ENCODE measurements at places on chromosomes 5 and 9. TPM values are rescaled to one million over a fixed set of nuclear protein-coding genes. Genes with fewer than 3 reads are reported as not detected.
A peak's percentile ranks its signal among the peaks of the same experiment; 100 is the strongest.

Gene SLC25A46
- total RNA-seq, result 39.0 TPM

Gene AGXT2
- total RNA-seq, result not detected

Gene INSYN2B
- 0.10 TPM for total RNA-seq

Gene NR3C1
- 98.0 TPM for total RNA-seq

Gene OGN
- total RNA-seq, result 41.2 TPM

Gene HAPLN1
- total RNA-seq, result 0.05 TPM

Gene CATSPER3
- 0.85 TPM for total RNA-seq

Gene PAM
- 237 TPM for total RNA-seq

Gene ROPN1L
- 9.5 TPM for total RNA-seq

DNA sequence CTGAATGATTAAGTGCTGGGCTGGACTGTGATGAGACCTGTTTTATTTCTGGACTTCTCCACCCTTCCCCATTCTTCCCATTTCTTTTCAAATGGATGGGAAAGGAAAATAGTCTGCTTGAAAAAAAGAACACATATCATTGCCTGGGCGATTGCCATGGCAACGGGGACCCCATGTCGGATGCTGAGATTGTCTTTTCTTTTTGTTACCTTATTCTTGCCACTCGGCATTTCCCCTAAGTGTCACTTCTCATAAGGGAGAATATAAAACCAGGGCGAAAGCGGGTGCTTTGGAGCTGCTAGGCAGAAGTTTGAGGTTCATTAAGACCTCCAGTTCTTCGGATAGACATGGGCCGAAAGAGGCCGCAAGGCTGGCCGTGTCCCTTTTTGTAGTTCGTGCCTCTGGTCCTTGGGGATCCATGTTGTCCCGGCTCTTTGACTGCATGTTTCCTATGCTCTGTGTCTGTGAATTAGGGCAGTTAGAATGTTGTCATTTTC is 763 bp downstream of the FGD3 start:
- peak overlapping the region; percentile 42 for H3K4me3 ChIP-seq
- peaks cover 35% of the 10 kb centered on the region for H3K27me3 ChIP-seq
- H3K4me1 ChIP-seq, result peaks cover 18% of the 10 kb centered on the region
- no peak for DNase-seq
- no peak overlapping the region for H3K27ac ChIP-seq

DNA sequence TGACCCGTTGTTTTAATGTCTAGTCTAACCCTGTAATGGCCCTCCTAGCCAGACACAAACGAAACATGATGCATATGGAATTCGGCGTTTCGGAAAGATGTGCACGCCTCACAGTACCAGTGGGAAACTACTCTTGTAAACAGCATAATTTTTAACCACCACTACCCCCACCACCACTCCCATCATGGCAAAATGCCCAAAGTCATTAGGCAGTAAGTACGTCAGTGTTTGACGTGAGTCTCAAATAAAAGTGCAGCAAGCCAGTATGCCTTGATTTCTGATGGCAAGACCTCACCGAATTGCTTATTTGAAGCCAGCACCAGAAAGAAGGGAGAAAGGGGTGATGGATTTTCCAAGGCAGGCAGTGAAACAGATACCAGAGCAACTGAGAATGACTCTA is 71.4 kb downstream of the ADRB2 start:
- DNase-seq, result no peak
- no peak overlapping the region for H3K4me3 ChIP-seq
- H3K27me3 ChIP-seq, result no peaks in the 10 kb centered on the region
- H3K27ac ChIP-seq, result no peak overlapping the region

GRCh38 chr5:56620903-56621677 is 194.3 kb upstream of the MAP3K1 start:
- H3K4me1 ChIP-seq, result peaks cover 6% of the 10 kb centered on the region
- H3K36me3 ChIP-seq, result no peaks in the 10 kb centered on the region
- DNase-seq, result no peak
- no peak overlapping the region for H3K27ac ChIP-seq
- no peak overlapping the region for H3K4me3 ChIP-seq

- no peak for DNase-seq
- no peak overlapping the region for H3K4me3 ChIP-seq
- H3K4me1 ChIP-seq, result no peaks in the 10 kb centered on the region
These were observed 6.0 kb downstream of the POU5F2 start for GRCh38 chr5:93735378-93735777.

DNA sequence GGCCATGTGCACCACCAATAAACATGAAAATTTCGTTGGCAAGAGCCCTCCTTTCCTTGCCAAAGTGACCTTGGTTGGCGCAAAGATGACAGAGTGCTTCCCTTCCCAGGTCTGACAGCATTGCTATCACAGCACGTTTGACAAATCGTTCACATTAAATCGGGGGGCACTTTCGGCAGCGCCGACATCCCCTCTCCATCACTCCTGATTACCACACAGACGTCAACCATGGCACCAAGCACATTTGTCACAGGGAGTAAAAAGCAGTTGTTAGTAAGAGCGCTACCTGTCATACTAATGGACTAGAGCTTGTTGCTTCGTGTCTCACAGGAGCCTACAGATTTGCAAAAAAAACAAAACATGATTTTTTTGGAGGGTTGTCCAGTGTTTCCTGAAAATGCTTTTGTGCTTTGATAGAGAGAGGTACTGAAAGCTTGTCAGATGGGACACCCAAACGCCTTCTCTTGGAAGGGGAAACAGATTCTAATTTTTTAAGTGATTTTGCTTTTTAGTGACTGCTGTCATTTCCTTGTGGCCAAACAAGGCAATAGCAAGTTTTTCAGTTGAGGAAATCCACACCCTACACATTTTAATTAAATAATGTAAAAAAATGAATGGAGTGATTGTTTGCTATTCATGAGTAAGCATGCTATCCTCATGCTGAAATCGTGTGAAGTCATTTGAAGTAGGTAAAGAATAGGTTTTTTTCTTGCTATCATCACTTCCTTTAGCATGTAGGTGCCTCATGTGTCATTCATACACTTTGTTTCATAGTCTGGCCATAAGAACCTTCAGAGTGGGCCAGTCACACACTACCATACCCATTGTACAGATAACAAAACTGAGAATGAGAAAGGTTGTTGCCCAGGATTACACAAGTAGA is 682.8 kb upstream of the WWC1 start:
- no peaks in the 10 kb centered on the region for H3K27me3 ChIP-seq
- H3K4me1 ChIP-seq, result no peaks in the 10 kb centered on the region
- no peak for DNase-seq
- H3K4me3 ChIP-seq, result no peak overlapping the region
- H3K27ac ChIP-seq, result no peak overlapping the region

- no peaks in the 10 kb centered on the region for H3K36me3 ChIP-seq
- H3K4me3 ChIP-seq, result no peak overlapping the region
- H3K27me3 ChIP-seq, result no peaks in the 10 kb centered on the region
- peak overlapping the region; percentile 29 for H3K27ac ChIP-seq
These were observed 9.6 kb upstream of the IL17B start for GRCh38 chr5:149388498-149389190.

DNA sequence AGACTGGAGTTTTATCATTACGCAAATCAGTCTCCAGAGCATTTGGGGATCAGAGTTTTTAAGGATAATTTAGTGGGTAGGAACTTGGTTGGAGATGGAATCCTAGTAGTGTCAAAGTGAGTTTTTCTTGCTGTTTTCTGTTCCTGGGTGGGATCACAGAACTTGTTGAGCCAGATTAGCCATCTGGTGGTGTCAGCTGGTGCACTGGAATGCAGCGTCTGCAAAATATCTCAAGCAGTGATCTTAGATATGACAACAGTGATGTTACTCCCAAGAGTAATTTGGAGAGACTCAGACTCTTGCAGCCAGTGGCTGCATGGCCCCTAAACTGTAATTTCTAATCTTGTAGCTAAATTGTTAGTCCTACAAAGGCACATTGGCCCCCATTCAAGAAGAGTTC is 1257.8 kb downstream of the MAT2B start:
- H3K36me3 ChIP-seq, result no peaks in the 10 kb centered on the region
- no peak overlapping the region for H3K27ac ChIP-seq
- no peak overlapping the region for H3K4me3 ChIP-seq
- H3K27me3 ChIP-seq, result no peaks in the 10 kb centered on the region

DNA sequence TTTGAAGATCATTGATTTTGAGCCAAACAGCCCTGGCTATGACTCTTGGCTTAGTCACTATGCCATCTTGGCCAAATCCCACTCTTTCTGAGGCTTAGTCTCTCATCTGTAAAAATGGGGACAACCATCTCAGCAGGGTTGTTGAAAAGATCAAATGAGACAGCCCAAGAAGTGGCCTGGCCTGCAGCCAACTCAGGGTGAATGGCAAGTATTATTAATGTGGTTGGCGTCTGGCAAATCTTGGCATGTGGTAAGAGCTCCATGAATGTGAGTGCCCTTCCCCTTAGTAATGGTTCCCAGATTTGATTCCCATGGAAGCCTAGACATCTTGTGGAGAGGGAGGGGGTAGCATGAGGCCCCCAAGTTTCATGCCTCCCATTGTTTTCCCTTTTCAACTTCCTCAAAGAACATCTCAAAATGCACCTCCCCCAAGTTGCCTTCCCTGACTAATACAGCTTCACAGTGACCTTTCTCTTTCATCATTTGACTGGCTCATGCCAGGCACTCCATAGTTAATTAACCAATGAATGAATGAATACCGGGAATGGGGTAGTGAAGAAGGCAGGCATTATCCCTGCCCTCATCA is 11.8 kb upstream of the TGFBI start:
- H3K4me1 ChIP-seq, result peaks cover 32% of the 10 kb centered on the region
- no peaks in the 10 kb centered on the region for H3K27me3 ChIP-seq
- no peak for DNase-seq
- no peaks in the 10 kb centered on the region for H3K36me3 ChIP-seq
- H3K27ac ChIP-seq, result no peak overlapping the region
- H3K4me3 ChIP-seq, result no peak overlapping the region

DNA sequence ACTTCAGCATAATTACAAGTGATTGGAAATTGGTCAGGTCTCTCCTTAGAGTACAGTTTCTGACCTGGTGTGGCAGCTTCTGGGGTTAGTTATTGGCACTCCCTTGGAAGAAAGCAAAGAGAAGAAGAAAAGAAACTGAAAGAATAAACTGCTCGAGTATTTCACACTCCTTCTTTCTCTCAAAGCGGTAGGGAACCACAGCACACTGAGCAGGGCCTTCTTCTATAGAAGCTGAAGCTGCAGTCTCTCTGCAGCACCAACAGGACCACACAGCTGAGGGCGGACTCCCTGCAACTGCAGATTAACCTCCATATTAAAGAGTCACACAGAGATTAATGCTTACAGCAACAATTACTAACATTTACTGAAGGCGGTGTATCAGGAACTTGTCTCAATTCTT is 152.0 kb downstream of the TRPM6 start:
- no peak overlapping the region for H3K4me3 ChIP-seq
- H3K36me3 ChIP-seq, result peaks cover 12% of the 10 kb centered on the region
- H3K27me3 ChIP-seq, result no peaks in the 10 kb centered on the region
- DNase-seq, result no peak
- H3K27ac ChIP-seq, result no peak overlapping the region

DNA sequence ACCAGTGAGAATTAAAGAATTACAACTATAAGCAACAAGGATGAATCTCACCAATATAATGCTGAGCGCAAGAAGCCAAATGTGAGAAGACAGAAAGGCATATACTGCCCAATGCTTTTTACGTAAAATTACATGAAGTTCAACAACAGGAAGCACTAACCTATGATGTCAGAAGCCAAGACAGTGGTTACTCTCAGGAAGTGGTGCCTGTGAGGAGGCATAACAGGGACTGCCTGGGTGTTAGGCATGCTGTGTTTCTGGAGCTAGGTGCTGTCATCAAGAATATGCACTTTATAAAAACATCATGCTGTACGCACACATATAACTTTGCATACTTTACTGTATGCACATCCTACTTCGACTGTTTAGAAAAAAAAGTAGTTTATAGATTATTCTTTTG is 30.1 kb downstream of the FRMD3 start:
- no peaks in the 10 kb centered on the region for H3K36me3 ChIP-seq
- H3K27me3 ChIP-seq, result no peaks in the 10 kb centered on the region
- H3K4me1 ChIP-seq, result peaks cover 4% of the 10 kb centered on the region
- DNase-seq, result no peak

DNA sequence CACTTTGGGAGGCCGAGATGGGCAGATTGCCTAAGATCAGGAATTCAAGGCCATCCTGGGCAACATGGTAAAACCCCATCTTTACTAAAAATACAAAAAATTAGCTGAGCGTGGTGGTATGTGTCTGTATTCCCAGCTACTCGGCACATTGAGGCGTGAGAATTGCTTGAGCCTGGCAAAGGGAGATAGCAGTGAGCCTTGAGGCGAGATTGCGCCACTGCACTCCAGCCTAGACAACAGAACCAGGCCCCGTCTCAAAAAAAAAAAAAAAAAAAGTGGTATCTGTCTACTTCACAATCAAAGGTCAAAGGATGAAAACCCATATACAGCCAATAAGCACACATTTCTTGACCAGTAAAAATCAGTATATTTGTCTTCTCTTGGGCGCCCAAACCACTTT is 728.5 kb upstream of the ADAMTS16 start:
- no peak overlapping the region for H3K27ac ChIP-seq
- no peak overlapping the region for H3K4me3 ChIP-seq
- no peak for DNase-seq

GRCh38 chr5:156584871-156585270 is 257.9 kb downstream of the SGCD start:
- H3K36me3 ChIP-seq, result no peaks in the 10 kb centered on the region
- H3K4me3 ChIP-seq, result no peak overlapping the region
- no peak overlapping the region for H3K27ac ChIP-seq
- H3K4me1 ChIP-seq, result no peaks in the 10 kb centered on the region
- no peak for DNase-seq
- no peaks in the 10 kb centered on the region for H3K27me3 ChIP-seq

- H3K27ac ChIP-seq, result no peak overlapping the region
- H3K4me3 ChIP-seq, result no peak overlapping the region
- DNase-seq, result no peak
- peaks cover 4% of the 10 kb centered on the region for H3K4me1 ChIP-seq
- H3K27me3 ChIP-seq, result no peaks in the 10 kb centered on the region
These were observed 17.3 kb downstream of the NAIF1 start for GRCh38 chr9:128049843-128050242.

DNA sequence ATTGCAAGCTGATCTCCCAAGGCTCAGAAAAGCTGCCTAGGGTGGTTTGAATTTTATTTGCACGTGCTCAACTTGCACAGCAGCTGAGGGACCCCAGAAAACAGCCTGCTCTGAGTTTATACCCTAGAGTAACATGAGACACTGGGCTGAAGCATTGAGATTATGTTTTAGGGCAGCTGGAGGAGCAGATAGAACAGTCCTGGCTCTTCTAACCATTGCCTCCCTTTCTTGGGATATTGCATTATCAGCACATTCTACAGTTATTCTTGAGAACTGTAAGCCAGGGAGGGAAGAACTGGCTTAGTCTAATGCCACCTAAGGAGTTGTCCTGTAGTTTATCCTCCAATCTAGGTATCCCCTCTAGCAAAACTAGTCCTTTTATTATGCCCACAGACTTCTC is 10.3 kb downstream of the SMC2 start:
- no peaks in the 10 kb centered on the region for H3K4me1 ChIP-seq
- H3K4me3 ChIP-seq, result no peak overlapping the region
- H3K27ac ChIP-seq, result no peak overlapping the region
- no peak for DNase-seq

DNA sequence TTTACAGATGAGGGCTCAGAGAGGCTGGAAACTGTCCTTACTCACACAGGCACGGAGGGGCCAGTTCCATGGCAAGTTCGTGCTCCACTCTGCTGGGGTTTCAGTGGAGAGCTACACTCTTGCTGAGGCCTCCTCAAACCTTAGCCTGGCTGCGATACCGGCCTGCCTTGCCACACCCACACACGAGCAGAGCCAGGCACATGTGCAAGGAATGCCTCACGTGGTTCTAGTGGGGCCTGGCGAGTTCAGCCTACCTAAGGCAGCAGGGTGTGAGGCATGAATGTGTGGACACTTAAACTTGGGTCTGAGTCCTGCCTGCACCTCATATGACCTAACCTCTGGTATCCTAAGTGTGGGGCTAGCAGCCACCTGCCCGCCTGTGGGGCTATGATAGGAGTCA is 21.5 kb upstream of the PRDM12 start:
- peak; percentile 32 for DNase-seq
- H3K36me3 ChIP-seq, result no peaks in the 10 kb centered on the region
- no peak overlapping the region for H3K4me3 ChIP-seq
- peaks cover 14% of the 10 kb centered on the region for H3K27me3 ChIP-seq
- no peak overlapping the region for H3K27ac ChIP-seq

All from left lung (tissue), 14 donors.